ENCODE measurements at places on chromosomes 2 and 18.

GRCh38 chr2:96116879-96117533 is 635 bp upstream of the ADRA2B start:
- peaks cover 10% of the 10 kb centered on the region for H3K4me1 ChIP-seq
- H3K4me3 ChIP-seq: peak overlapping the region; percentile 44
- H3K27me3 ChIP-seq: peaks cover 7% of the 10 kb centered on the region

- H3K36me3 ChIP-seq: no peaks in the 10 kb centered on the region
- DNase-seq: no peak
- H3K27me3 ChIP-seq: no peaks in the 10 kb centered on the region
- no peak overlapping the region for H3K27ac ChIP-seq
Observed at GRCh38 chr18:57747809-57748680, 55.1 kb downstream of the ATP8B1 start.

DNA sequence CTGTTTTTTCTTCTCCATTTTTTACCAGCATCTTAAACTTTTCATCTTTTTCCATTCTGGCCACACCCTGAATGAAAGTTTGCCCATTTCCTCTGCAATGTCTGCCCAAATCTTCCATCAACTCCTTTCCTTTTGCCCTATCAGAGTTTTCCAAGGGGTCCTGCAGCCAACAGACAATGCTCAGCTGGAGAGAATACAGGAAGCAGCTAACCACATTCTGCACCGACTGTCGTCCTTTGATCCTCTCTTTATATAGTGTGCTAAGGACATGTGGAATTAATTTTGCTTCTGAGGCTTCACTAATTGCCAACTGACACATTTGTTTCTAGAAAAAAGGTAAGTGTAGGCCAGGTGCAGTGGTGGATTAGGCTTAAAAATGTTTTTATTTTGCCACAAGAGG is 50.5 kb upstream of the DLX2 start:
- H3K36me3 ChIP-seq: no peaks in the 10 kb centered on the region
- DNase-seq: no peak
- H3K4me3 ChIP-seq: no peak overlapping the region
- H3K27me3 ChIP-seq: no peaks in the 10 kb centered on the region
- no peaks in the 10 kb centered on the region for H3K4me1 ChIP-seq
- no peak overlapping the region for H3K27ac ChIP-seq

- no peaks in the 10 kb centered on the region for H3K4me1 ChIP-seq
- no peak overlapping the region for H3K27ac ChIP-seq
- H3K27me3 ChIP-seq: no peaks in the 10 kb centered on the region
- H3K36me3 ChIP-seq: no peaks in the 10 kb centered on the region
Observed at GRCh38 chr18:62991389-62991788, 276.0 kb downstream of the PHLPP1 start.

- H3K4me3 ChIP-seq: no peak overlapping the region
- no peak for DNase-seq
- H3K27ac ChIP-seq: no peak overlapping the region
- H3K36me3 ChIP-seq: no peaks in the 10 kb centered on the region
Observed at GRCh38 chr2:86577817-86578456, 14.7 kb upstream of the CHMP3 start.

- H3K36me3 ChIP-seq: no peaks in the 10 kb centered on the region
- no peaks in the 10 kb centered on the region for H3K27me3 ChIP-seq
- no peak overlapping the region for H3K4me3 ChIP-seq
- no peak for DNase-seq
- no peak overlapping the region for H3K27ac ChIP-seq
- no peaks in the 10 kb centered on the region for H3K4me1 ChIP-seq
Observed at GRCh38 chr2:223475901-223476300, 126.3 kb downstream of the SCG2 start.

GRCh38 chr2:232887171-232887850 is 17.2 kb downstream of the SNORC start:
- H3K4me3 ChIP-seq: no peak overlapping the region
- no peak overlapping the region for H3K27ac ChIP-seq
- peaks cover 7% of the 10 kb centered on the region for H3K27me3 ChIP-seq
- H3K36me3 ChIP-seq: no peaks in the 10 kb centered on the region

Measured in effector memory CD4-positive, alpha-beta T cell (primary cell).